ENCODE measurements at places on chromosomes 1 and 21.

DNA sequence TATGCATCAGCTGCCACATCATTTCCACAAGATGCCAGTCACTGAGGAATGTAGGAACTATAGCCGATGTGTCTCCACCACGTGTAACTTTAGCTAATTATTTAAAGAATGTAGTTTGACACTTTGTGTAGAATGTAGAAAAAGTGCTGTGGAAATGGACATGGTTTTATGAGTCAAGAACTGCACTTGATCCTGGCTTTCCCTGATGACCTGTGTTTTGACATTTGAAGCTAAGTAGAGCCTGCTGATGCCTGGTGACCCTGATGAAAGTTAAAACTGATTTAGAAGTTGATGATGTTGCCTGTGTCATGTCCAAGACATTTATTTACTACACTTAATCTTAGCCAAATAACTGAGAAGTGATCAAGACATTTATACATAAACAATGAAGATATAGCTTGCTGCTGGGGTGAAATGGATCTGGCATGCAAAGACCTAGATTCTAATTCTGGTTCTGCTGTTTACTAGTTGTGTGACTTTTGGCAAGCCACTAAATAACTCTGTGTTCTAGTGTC is 4.4 kb upstream of the OSBPL9 start:
- no peak for DNase-seq

- DNase-seq, result no peak
Measured at GRCh38 chr1:170513138-170513537, 18.8 kb upstream of the GORAB start.

DNA sequence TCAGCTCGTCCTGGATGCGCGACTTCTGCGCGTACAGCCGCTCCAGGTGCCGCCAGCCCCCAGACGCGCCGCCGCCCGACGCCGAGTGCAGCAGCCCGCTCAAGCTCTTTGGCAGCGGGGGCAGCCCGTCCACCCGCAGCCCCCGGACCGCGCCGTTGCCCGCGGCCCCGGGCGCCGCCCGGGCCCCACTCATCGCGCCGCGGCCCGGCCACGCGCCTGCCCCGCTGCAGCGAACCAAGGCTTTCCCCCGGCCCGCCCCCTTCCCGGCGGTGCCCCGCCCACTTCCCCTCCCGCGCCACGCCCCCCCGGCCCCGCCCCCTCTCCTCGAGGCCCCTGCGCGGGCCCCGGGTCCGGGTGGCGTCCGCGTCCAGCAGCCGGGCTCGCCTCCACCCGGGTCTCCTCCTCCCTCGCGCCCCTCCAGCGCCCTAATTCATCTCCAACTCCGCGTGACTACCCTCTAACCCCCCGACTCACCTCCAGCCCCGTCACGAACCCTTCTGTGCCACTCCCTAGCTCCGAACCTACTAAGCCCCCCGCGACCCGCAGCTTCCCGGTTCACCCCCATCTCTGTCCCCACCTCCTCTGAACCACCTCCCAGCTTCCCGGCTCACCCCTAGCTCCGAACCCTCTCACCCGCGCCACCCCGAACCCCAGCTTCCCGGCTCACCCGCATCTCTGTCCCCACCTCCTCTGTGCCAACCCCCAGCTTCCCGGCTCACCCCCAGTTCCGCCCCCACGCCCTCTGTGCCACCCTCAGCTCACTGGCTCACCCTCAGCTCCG is at the start of gene FAM89A:
TSS of gene FAM89A (minus strand) at position 236 of the 781 bp plus-strand sequence. CDS start at position 193, 43 bp downstream.
- no peak for DNase-seq

DNA sequence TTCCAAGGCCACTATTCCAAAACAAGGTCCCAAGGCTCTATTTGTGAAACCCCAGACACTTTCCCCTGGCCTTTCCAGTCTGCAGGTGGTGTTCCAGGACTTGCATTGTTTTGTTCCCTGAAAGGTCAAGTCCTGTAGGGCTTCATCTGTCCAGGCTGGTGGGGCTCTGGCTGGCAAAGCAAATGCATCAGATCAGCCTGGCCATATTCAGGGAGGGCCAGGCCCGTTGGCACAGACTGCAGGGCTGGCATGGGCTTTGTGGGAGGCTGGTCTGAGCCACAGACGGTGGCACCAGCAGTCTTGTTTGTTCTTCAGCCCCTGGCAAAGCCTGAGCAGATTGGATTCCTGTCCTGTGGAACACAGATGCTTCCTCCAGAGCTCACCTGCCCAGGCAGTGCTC is 93.0 kb downstream of the SPATA46 start:
- DNase-seq, result no peak

DNA sequence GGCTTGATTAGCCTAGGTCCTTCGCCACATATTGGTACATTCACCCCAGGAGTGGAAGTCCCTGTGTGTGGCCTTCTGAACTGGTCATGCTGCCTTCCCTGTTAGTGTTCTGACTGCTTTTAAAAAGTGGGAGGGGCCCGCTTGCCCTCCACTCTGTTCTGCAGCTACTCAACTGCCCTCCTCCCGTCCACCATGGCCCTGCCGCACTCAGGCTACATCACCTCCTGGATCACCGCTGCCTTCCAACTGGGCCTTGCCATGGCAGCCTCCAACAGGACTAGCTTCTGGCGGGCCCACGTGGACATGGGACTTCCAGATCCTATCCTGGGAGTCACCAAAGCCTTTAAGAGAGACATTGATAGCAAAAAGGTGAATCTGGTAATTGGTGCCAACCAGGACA is 152.1 kb upstream of the USP24 start:
- no peak for DNase-seq

- DNase-seq, result no peak
Measured at GRCh38 chr1:110572751-110573150, 33.4 kb downstream of the KCNA2 start.

DNA sequence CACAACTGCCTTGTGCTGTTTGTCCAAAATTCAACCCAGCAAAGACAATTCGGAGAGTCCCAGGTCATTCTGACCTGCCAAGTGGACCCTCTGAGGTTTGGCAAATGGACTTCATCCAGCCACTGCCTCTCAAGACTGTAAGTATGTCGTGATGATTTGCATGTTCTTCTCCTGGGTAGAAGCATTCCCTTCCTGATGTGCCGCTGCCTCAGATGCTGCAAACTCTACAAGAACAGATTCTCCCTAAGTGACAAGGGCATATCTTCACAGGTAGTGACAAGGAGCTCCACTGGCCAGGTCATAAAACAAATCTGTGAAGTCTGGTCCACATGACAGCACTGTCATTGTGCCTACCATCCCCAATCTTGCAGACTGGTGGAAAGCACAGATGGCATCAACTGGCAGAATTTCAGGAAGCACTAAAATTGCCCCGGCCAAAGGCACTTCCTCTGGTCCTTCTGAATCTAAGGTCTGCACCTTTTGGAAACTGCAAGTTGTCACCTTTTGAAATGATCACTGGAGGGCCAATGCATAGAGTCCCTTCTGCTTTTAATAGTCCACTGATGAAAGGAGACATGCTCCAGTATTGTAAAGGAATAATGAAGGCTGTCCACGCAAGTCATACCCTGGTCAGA is 27.4 kb downstream of the POFUT2 start:
- DNase-seq, result no peak

DNA sequence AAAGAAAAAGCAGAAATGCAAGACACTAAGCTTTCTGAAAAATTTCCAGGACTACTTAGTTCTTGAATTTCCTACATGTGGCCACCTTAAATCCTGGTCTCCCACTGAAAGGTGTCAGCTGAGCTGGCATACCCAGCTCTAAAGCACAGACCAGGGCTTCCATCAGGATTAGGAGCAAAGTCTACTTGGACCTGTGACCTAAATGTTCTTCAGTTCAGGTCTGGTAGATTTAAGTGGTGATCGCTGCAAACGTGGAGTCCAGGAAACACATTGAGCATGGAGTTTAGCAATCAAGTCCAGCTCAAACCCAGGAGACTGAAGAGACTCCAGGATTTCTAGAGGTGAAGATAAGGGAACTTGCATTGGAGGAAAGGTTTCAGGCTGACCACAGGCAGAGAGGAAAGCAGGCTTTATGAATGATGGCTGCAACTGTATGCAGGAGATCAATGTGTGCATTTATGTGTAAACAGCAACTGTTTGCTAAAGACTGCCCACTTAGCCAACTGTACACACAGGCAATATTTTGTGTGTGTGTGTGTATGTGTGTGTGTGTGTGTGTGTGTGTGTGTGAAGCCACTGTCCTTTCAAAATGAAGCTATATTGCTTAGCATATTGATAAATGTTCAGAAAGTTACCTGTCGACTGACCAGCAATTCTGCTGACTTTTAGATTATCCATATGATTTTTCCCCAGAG is 75.2 kb downstream of the LMX1A start:
- no peak for DNase-seq

DNA sequence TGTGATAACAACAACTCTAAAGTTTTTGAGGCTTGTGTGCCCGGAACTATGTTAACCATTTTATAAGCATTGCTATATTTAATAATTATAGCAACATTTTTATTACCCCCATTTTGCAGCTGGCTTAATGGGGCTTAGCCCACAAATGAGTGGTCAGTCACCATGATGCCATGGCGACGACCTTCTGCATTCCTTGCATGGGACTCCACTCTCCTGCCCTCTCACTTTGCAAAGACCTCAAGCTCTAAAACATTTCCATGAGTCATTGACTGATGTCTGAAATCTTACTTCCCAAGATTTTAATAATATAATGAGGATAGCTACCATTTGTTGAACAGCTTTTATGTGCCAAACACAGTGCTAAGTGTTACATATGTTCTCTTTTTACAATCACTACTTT is 15.4 kb downstream of the NGF start:
- no peak for DNase-seq

- no peak for DNase-seq
Measured at GRCh38 chr1:39759436-39759726, 11.8 kb downstream of the OXCT2 start.

- DNase-seq, result no peak
Measured at GRCh38 chr1:39105061-39105840, 79.1 kb downstream of the NDUFS5 start.

DNA sequence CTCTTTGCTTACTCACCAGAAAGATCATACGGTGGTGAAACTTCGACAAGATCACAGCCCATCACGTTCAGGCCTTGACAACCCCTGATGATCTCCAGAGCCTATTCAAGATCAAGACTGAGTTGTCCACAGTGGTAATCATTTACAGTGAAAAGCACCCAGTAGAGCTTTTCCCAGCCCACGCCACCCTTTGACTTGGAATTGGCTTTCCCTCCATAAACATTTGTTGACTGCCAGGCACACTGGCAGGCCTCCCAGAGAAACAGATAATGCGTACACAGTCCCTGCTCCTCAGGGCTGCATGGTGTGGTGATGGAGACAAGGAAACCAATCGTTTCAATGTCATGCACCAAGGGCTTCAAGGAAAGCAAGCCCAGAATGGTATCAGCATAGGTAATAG is 10.1 kb downstream of the AGMAT start:
- DNase-seq, result no peak

DNA sequence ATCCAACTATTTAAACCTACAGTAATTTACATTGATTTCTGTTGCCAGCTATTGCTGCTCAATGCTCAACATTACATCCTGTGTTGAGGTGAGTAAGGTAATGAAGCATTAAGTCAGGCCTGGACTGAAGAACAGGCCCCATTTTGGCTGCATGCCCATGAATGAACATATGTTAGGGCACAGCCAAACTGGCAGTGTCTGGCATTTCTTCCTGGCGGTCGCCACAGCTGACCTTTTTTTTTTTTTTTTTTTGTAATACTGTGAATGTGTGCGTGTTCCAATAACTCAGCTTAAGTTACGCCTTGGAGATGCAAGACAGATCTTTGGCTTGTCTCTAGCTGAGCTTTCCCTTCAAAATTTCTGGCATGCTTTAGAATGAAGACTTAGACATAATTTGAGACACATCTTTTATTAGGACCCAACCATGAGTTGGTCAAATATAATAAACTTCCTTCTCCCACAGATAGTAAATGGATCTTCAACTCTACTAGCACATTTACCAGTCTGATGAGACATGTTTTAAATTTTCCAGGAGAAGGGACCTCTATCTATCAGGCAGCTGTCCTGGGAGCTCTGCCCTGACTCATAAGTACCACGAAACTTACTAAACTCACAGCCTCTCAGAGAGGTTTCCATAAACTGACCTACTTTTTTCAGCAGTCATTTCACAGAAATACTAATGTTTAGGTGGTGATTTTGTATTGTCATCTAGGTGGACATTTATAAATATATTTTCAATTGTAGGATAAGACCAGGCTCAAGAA is 341.1 kb upstream of the RUNX1 start:
- no peak for DNase-seq

GRCh38 chr1:170318736-170319135 is 173.0 kb downstream of the NTMT2 start:
- DNase-seq, result no peak

- DNase-seq, result no peak
Measured at GRCh38 chr1:39328586-39329121, 124.2 kb downstream of the MACF1 start.

- DNase-seq, result no peak
Measured at GRCh38 chr1:30613188-30613587, 110.2 kb downstream of the MATN1 start.

GRCh38 chr1:245276445-245276844 is 121.7 kb downstream of the KIF26B start:
- DNase-seq, result no peak

DNA sequence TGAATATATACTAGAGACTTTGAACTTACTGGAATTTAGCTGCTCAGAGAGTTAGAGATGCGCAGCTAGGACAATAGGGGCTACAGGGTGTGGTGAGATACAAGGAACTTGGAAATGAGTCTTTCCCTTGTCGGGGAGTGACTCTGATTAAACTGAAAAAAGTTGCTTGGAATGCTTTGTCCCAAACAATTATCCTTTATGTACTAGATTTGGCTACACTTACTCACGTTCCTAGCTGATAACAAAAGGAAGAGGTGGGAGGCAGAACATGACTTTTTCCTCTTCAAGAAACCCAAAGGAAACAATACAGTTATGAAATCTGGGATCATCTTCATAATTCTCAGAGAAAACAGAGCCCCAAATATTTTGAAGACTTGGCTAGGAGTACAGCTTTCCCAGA is 6.9 kb upstream of the CGN start:
- no peak for DNase-seq

DNA sequence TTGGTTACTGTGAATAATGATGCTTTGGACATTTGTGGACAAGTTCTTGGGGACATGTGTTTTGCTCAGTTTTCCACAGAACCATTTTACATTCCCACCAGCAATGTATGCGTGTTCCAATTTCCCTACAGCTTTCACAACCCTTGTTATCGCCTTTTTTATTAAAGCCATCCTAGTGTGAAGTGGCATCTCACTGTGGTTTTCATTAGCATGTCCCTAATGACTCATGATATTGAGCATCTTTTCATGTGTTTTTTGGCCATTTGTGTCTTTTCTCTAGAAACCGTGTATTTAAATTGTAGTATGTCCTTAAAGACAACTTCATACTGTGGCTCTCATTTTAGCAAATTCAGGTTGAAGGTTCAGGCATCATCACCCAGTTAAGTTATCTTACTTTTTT is 132.1 kb downstream of the TGFBR3 start:
- DNase-seq, result no peak

- DNase-seq, result peak; percentile 32
Measured at GRCh38 chr1:55309053-55309452, 93.9 kb upstream of the USP24 start.

DNA sequence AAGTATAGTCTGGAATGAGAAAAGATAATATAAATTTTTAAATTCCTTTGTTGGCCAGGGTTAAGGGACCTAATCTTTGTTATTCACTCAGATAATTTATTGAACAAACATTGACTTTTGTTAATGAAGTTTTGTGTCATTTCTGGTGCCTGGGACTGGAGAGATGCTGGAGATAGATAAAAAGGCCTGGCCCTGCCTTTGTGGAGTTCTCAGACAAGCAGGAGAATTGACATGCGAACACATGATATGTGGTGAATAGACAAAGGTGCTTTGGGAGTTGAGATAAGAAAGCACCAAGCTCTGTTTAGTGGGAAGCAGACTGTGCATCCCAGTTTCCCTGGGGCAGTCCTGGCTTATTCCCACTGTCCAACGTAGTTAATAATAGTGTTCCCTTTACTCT is 8.5 kb downstream of the C1orf21 start:
- no peak for DNase-seq

GRCh38 chr1:44057293-44057692 is 26.0 kb upstream of the SLC6A9 start:
- no peak for DNase-seq
